Suppressor macrophage (primary cell): ENCODE measurements at places on chromosomes 7 and 10.

GRCh38 chr10:104906112-104906511, 265.0 kb downstream of the SORCS3 start:
- DNase-seq = no peak

- DNase-seq = no peak
Measured at GRCh38 chr7:17988858-17989257, 38.8 kb downstream of the PRPS1L1 start.

DNA sequence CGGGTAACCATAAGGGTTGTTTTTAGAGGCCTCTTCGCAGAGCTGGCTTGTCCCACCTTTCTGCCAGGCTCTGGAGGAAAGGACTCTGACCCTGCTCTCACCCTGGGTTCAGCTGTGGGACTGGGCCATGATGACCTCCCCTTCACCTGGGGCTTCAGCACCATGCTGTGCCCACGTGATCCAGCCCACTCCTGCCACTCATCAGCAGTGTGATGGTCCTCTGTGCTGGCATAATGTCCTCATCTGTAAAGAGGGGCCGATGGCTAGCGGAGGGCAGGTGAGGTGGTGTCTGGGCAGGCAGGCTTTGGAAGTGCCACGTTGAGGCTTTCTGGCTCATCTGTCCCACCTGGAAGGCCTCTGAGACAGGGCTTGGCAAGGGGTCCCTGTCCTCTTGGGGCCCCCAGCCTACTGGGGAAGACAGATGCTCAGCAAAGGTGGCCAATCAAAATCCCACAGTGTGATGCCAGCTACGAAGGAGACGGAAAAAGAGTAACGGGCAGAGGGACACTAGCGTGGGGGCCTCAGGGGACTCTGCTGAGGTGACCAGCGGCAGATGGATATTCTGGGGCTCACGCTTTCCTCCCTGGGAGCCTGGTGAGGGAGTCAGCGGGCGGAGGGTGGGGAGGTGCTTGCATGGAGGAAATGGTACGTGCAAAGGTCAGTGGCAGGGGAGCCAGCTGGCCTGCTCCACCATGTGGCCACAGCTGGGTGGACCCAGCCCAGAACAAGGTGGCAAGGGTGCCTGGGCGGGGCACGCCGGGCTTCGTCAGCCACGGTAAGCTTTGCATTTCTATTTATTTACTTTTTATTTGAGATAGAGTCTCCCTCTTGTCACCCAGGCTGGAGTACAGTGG, 5.4 kb downstream of the LRWD1 start:
- no peak for DNase-seq

DNA sequence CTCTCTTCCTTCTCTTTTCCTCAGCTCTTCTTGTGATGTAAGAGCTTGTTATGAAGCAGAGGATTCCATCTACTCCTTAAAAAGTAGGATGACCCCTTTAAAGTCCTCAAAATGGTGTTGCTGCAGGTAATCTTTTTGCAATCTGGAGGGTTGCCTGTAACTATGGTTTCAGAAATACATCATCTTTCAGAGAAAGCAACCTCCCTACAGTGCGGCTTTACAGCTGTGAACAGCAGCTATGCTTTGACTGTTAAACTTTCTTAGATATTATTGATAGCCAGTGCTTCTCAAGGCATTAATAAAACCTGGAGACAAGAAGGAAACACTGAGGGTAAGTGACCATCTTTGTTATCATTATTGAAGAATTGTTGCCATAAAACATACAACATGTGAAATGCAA, 86.6 kb upstream of the MDFIC start:
- no peak for DNase-seq

DNA sequence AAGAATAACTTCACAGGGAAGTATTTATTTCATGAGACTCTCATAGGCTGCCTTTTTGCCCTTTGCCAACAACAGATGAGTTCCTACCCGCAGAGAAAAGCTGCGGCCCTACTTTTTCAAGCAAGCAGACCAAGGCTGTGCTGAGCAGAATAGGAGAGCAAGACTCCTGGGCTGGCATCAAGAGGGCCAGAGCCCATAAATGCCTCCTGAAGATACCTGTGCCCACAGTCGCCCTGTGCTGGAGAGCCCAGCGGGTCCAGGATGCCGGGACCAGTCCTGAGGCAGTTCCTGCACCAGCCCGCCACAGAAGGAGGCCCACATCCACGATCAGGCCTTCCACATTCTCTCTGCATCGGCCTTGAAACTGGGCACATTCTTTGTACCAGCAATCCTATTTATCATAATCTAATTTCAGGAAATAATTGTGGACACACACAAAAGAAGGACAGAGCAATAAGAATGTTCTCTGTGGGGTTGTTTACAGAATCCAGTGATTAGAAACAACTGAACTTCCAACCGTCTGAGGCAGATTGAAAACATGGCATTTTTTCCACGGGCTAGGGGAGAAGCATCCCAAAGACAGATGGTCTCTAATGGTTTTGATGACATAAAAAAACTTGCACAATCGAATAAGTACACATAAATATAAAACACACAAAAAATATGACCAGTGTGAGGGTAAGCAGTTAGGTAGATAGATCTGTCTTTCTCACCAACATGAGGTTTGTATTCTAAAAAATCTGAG, 95.6 kb downstream of the CPXM2 start:
- DNase-seq = no peak

DNA sequence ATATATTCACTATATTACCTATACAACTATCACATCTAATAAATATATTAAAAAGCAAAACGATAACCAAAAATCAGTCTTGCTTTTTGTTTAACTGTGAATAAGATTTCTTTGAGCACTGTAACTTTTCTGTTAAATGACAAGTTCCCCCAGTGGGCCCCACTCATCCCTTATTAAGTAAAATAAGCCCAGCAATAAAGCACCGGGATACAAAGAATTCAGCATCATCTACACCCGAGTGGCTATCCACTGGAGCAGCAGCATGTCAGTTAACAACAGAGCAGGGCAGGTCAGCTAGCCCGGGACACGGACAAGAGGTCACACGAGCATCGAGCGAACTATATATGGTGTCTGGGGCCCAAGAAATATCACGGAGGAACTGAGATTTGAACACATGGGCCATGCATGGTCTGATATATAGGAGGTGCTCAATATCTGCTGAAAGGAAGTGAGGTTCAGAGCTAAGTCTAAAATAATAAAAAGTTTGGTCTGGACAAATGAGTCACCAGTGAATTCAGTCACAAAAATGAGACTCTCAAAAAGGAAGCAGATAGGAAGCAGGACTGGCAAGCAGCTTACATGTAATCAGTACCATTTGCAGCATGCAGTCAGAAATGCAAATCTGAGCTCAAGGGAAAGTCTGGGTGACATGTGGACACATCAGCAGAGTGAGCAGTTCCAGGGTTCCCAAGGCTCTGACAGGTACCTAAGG, 4.1 kb downstream of the ERCC6 start:
- DNase-seq = peak; percentile 77

DNA sequence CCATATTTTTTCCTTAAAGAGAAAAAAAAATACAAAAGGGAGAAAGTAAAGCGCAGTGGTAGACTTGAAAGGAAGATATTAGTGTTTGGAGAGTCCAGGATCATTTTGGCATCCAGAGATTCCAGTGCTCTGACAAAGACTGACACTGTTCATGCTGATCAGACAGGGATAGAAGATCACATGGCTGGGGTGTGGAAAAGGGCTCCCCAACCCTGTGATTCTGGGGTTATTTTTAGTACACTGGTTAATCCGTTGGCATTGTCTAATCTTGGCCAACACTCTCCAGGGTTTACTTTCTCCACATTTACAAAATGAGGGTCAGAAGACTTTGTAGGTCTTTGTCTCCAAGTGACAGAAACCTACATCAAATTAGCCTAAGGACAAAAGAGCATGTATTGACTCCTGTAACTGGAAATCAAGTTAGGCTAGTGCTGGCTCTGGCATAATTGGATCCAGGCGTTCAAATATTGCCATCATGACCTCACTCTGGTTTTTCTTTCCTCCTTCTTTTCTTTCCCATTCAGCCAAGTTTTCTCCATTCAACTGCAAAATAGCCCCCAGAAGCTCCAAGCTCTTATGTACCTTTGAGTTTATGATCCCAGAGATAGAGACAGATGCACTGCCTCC, 181.6 kb downstream of the PHTF2 start:
- no peak for DNase-seq
